ENCODE measurements at places on chromosomes 13 and 19.

DNA sequence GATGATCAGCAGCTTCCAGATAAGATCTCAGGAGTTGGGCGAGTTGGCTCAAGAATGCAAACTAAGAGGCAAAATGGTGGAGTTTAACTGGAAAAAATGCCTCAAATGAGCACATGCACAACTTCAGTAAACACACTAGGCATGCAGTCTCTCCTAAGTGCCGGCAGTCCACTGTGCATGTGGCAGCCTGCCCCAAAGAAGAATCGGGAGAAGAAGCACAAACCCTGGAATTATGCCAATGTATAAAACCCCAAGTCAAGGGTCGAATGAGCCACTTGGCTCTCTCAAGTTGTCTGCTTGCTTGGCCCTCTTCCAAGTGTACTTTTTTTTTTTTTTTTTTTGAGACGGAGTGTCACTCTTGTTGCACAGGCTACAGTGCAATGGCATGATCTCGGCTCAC lies 53.3 kb upstream of the SLITRK1 start:
- no peak for DNase-seq

DNA sequence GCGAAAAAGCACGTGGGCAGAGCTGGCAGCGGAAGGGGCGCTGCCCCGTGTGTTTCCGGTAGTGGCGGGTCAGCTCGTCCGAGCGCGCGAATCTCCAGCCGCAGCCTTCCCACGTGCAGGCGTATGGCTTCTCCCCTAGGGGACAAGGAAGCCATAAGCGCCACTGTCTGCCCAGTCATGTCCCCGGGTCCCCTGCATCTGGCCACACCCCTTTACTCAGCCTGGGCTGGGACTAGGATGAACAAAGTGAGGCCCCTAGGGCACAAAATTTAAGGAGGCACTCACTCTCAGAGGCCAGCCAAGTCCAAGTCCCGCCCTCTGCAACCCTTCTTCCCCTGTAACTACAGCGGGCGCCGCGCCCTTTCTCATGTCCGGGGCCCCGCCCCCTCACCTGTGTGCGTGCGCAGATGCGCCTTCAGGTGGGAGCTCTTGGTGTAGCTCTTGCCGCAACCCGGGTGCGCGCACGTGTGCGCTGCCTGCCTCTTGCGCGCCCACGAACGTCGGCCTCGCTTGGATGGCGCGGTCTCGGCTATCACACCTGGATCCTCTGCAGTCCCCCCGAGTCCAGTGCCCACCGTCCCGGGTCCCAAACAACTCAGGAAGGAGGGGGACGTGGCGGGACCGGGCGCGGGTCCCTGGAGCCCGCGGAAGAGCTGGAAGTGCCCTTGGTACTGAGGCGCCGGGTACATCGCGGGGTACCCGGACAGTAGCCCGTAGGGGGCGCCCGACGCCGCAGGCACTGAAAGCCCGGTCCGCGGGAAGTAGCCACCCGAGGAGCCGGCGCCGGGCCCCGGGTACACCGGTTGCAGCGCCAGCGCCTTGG lies 1.9 kb downstream of the KLF1 start:
- peak; percentile 73 for DNase-seq

DNA sequence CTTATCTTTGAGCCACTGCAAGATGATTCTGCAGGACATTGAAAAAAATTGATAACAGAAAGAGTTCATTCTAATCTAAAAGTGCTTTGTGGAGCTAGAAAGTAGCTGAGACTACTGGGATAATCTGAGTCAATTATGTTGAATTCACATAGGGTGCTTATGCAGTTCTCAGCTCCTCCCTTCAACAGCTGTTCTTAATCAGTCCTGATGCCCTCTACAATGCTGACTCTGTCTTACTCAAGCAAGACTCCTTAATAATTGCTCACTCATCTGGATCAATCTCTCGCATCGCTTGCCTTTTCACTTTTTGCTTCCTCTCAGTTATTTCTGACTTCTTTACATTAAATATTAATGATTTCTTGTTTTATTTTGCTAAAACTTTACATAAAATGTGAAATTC lies 182.1 kb downstream of the PCDH17 start:
- no peak for DNase-seq

- DNase-seq: no peak
These were observed 212.9 kb upstream of the SERP2 start for GRCh38 chr13:44160591-44161191.

GRCh38 chr19:46608178-46608577 lies 7.0 kb downstream of the CALM3 start:
- no peak for DNase-seq

GRCh38 chr19:44777715-44778347 lies at the start of gene CBLC:
CBLC (plus strand) TSS chr19:44777890; CDS start chr19:44777932, 42 bp downstream.
- DNase-seq: peak; percentile 92

DNA sequence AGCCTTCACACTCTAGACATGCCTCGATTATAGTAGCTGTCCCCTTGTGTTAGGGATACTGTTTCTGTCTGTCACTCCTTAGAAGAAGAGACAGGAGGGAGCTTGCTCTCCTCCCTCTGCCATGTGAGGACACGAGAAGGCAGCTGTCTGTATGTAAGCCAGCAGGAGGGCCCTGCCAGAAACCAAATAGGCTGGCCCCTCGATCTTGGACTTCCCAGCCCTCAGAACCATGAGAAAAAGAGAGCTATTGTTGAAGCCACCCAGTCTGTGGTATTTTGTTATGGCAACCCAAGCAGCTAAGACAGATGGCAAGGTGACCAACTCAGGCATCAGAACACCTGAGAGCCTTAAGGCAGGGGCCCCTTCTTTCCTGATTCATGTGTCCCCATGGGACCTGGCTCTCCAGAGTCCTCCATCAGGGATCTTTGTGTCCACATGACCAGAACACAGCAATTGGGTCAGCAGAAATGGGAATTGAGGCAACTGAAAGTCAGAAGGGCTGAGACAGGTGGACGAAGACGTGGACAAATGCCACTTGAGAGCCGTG lies 65.6 kb upstream of the NPAS1 start:
- no peak for DNase-seq

DNA sequence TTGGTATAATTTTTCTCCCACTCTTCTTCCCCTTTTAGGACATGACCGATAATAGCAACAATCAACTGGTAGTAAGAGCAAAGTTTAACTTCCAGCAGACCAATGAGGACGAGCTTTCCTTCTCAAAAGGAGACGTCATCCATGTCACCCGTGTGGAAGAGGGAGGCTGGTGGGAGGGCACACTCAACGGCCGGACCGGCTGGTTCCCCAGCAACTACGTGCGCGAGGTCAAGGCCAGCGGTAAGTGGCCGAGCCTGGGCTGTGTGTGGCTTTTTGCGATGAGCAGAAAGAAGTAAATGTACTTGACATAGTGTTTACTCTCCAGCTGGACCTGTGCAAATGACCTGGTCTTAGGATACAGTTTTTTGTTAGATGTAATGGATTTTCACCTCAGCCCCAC lies 102.5 kb downstream of the ARHGEF7 start:
- DNase-seq: no peak

- DNase-seq: no peak
These were observed 187.7 kb downstream of the DCT start for GRCh38 chr13:94291631-94292322.

- DNase-seq: no peak
These were observed 1.6 kb upstream of the ZNF497 start for GRCh38 chr19:58364146-58364545.

- DNase-seq: no peak
These were observed 29.7 kb upstream of the FREM2 start for GRCh38 chr13:38657191-38657590.

GRCh38 chr13:77915686-77916085 lies 2.9 kb downstream of the EDNRB start:
- no peak for DNase-seq

GRCh38 chr13:30091691-30092090 lies 215.7 kb downstream of the KATNAL1 start:
- DNase-seq: no peak

DNA sequence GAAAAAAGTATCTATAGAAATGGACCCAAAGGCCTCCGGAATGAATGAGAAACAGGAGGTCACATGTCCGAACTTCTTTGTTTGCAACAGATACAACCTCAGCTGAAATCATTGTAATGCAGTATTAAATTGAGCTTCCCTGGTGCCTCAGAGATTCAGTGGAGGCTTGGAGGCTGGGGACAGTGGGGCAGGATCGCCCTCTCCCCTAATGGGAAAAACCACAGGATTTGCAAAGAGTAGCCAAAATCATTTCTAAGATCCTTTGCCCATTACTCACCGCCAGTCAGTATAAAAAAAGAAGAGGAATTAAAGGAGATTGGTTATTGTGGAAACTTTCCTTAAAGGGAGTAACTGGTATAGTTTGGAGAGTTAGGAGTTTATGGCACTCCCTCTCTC lies 30.4 kb upstream of the IRS2 start:
- no peak for DNase-seq

GRCh38 chr13:109483284-109483683 lies 303.1 kb downstream of the IRS2 start:
- DNase-seq: no peak

DNA sequence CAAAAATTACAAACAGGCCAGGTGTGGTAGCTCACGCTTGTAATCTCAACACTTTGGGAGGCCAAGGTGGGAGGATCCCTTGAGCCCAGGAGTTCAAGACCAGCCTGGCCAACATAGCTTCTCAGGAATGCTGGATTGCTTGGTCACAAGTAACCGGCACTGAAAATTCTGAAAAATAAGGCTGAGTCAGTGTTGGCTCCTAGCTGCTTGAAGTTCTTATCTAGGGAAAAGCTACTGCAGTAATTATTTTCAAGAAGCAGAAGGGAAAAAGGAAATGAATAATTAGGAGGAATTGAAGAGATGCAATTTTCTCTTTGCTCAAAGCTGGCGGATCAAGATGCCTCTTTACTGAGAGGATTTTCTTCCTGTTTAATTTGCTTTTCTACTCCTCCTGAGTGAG lies 75.0 kb upstream of the GTF3A start:
- no peak for DNase-seq

DNA sequence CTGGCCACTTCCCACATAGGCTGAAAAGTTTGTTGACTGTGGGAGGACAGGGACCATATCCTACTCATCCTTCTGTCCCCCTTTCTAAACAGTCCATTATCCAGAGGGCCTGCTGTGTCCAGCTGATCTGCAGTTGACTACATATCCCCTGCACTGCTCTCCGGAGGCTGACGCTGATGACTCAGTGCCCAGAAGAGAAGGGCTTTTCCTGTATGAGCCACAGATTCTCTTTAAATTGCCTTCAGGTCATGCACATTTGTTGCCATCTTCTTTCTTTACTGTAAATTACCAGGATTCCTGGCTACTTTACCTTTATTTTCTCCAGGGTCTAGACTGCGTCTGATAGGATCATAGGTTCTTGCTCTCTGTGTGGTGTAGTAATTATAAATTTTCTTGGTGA lies 125.2 kb downstream of the LACC1 start:
- DNase-seq: no peak

DNA sequence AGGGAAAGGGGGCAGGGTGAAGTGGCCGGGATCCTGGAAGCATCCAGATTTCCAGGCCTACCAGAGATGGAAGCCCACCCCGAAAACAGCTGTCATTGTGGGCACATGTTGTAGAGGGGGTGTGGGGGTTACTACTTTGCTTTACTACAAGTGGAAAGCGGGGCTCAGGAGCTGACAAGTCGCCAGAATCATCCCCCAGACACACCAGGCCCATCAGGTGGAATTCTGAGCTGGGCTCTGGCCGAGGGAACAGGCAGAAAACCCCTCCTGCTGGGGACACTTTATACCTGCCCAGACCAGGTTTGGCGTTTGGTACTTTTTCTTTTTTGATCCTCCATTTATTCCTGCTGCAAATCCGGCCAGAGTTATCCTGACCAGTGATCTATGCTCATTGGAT lies 3.8 kb downstream of the CDX2 start:
- no peak for DNase-seq

- DNase-seq: no peak
These were observed 99.7 kb upstream of the MIR17HG start for GRCh38 chr13:91247768-91248167.

DNA sequence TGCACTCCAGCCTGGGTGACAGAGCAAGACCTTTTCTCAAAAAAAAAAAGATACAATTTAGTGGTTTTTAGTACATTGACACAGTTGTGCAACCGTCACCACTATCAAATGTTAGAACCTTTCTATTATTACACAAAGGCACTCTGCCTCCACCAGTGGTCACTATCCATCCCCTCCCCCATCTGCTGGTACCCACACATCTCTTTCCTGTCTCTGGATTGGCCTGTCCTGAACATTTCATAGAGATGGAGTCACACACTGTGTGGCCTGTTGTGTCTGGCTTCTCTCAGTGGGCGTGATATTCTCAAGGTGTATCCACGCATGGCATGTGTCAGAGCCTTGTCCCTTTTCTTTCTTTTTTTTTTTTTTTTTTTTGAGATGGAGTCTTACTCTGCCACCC lies 11.2 kb downstream of the KDM4B start:
- DNase-seq: no peak

GRCh38 chr13:106373304-106373988 lies 162.0 kb downstream of the EFNB2 start:
- DNase-seq: no peak

GRCh38 chr13:69292789-69293425 lies 814.7 kb upstream of the ATXN8OS start:
- no peak for DNase-seq

DNA sequence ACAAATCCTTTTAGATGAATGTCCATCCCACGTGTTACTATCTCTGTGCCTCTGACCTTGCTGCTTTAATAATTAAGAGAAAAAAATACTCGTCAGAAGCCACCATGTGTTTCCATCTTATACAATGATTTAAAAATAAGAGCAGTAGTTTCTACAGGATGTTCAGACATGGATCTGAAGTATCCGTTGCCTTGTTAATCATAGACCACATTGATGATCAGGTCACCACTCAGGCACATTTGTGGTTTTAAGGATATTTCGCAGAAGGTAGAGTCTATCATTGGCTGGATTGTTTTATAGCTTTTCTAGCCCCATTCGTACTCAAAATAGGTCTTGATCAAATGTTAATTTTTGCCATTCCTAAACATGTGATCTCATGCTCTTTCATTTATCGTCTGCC lies 710.0 kb upstream of the ARGLU1 start:
- no peak for DNase-seq

Measured in ureter (tissue), 1 donor.